ENCODE measurements at places on chromosomes 1 and 21.

GRCh38 chr1:54267815-54268761 lies 68.1 kb downstream of the MRPL37 start:
- no peak for DNase-seq

DNA sequence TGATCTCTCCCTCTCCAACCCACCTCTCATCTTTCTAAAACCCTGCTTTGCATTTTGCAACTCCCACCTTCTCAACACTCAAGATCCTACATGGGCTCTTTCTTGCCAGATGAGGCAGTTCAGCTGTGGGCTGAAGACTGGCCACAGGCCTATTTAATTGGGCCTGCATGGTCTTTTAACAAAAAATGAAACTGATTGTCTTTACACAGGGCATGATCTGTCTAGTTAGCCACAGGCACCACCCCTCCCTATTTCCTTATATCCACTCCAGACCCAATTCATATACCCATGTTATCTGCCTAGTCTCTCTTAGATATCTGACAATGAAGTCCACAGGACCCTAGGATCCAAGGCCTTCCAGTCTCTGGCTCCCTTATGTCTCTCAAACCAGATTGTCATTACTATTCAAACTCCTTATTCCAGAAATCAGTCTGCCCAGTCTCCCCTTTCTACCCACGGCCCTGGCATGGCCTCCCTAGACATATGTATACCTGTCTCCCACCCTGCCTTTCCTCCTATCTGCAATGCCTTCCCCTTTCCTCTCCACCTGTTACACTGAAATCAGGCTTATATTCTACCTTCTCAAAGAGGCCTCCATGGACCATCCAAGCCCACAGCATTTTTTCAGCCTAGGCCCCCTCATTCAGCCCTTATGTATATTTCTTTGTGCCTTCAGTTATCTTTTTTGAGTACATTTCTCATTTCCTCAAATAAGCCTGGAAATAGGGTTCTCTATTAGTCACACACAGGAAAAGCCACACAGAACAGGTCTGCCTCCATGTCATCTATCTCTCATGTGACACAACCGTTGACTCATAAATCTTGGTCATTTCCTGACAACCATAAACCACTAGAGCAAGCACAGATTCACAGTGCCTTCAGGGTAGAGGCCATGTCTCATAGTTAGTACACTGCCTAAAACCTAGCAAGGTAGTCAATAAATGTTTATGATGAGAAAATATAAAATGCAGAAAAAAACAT lies 39.0 kb downstream of the LPAR3 start:
- no peak for DNase-seq

DNA sequence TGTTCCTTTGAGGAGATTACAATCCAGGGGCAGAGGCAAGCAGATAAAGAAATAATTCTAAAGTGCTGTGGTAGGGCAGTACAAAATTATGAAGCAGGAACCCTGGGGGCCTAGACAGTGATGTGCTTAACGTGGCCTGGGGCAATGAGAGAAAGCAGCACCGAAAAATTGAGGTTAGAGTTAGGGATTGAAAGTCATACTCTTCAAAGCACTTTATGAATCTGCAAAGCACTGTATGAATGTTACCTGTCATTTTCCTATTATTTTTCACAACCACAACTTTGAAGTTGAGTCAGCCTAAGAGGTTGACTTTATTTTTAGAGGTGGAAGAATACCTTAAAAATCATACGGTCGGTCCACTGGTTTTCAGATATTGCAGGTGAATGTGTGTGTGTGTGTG lies 183.4 kb upstream of the NFIA start:
- DNase-seq, result no peak

DNA sequence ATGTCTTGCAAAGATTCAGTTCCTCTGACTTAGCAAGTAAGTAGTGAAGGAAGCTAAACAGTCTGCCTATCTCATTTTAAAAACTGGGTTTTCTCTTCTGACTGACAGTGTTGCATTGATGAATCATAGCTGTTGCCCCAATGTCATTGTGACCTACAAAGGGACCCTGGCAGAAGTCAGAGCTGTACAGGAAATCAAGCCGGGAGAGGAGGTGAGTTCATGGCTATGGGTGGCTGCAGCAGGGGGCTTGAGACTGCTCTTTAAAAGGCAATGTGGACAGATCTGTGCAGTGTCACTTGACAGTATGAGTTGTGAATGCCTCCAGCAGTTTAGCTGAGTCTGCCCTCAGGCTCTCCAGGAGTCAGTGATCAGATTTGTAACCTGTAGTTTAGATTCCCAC lies 46.6 kb downstream of the SMYD2 start:
- DNase-seq, result no peak

DNA sequence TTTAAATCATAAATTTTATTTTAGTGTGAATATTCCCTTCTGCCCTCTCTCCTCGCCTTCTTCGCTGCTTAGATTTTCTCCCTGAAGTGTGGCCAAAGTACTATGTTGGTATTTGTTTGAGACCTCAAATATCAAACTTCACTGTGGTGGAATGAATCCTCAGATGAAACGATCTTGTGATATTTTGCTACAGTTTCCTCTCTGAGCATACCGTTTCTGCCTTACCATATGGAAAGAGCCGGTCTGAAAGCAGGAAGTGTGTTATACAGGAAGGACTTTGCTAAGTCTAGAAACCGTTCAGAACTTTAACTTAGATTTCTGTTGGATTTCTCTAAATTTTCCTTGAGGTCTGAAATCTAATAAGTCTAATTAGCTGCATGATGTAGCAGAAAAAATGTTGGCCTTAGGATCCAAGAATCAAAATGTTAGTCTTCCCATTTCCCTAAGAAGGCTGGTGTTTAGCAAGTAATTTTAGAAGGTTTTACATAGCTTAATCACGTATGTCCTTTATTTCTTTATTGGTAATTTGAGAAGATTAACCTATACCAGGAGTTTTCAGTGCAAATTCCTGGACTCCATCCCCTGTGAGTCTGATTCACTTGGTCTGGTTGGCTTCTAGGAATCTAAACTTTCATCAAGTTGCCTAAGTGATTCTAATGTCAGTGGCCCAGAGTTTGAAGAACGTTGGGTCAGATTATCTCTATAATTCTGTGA lies 30.7 kb downstream of the SDCCAG8 start:
- DNase-seq, result no peak

GRCh38 chr1:40736085-40736531 lies 44.6 kb downstream of the NFYC start:
- no peak for DNase-seq

DNA sequence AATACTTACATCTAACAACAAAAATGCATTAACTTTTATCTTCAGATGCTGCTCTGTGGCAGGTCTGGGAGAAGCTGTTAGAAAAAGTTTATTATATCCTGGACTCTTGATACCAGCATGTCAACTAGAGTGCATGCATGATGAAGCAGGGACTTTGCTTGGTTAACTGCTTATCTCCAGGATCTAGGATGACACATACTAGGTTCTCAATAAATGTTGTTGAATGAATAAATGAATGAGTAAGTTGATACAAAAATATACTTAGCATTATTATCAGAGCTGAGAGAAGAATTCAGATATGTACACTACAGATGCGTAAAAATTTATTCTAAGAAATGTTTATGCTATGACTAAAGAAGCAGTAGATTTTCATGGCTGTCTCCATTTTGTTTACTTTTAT lies 304.3 kb downstream of the LTN1 start:
- no peak for DNase-seq

GRCh38 chr1:42144711-42145388 lies 8.4 kb upstream of the GUCA2B start:
- DNase-seq, result no peak

GRCh38 chr1:24186031-24186710 lies 918 bp downstream of the IFNLR1 start:
- no peak for DNase-seq

GRCh38 chr1:11472284-11472683 lies 6.7 kb upstream of the DISP3 start:
- DNase-seq, result no peak

DNA sequence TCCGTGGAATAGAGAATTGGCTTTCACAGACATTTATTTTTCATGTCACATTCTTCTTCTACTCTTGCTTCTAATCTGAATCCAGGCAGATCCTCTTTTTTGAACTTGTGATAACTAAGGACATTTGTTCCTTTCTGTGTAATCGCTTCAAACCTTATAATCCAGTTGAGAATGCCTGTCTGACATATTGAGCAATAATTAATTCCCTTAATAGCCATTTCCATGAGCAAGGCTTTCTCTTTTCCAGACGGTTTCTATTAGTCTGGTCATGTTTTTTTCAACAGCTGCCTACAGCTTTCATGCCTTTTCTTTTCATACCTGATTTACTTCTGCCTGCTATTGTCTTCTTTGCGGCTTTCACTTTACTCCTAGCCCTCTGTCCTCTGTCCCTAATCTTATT lies 163.4 kb downstream of the CYYR1 start:
- no peak for DNase-seq

DNA sequence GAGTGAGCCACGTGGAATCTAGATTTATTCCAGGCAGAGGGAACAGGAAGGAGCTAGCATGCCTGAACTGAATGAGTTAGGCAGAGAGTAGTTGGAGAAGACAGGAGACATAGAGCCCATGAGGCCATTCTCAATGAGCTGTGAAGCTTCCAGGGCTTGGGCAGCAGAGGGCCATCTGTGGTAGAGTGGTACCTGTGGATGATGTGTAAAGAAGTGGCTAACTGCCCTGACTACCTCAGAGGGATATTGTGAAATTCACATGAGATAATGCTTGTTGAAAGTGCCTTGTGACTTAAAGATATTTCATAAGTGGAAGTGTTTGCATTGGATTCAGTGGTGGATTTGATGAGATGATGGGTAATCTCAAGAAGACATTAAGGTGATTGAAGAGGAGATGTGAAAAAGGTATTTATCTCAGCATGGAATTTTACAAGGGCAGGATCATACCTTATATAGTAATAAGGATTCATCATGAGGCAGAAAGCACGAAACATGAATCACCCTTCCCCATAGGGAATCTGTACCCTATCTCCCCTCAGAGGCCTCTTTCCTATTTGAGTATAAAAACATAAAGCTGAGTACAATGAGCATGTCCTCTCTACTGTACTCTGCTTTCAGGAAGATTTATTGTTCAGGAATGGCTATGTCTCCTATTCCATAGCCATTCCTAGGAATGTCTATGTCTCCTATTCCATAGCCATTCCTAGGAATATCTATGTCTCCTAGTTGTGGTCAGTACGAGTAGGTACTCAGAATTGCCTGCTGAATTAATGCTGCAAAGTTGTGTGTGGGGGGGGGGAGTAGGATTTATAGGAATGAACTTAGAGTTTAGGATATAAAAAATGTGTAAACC lies 146.8 kb downstream of the PAPPA2 start:
- no peak for DNase-seq

All from stimulated activated CD4-positive, alpha-beta T cell treated with anti-CD3 and anti-CD28 coated beads, Interleukin-1b, Interleukin-23, amount 100 ng/mL, for 1 hour (primary cell).